ENCODE measurements at places on chromosomes 2 and 18. TPM values are rescaled to one million over a fixed set of nuclear protein-coding genes. Genes with fewer than 3 reads are reported as not detected.

Gene FAM237A
- total RNA-seq: not detected

Gene GPR45
- not detected for total RNA-seq

Gene BUB1
- total RNA-seq: 5.8 TPM

Gene POTEI
- total RNA-seq: not detected

Gene ATOH8
- total RNA-seq: 29.5 TPM

Gene DSC2
- total RNA-seq: 0.09 TPM

Gene SERPINB13
- not detected for total RNA-seq

Gene GAL3ST2
- 0.09 TPM for total RNA-seq

Gene TTC32
- 8.5 TPM for total RNA-seq

Gene NAPG
- total RNA-seq: 20.2 TPM

Gene ASAP2
- 20.1 TPM for total RNA-seq

Gene TBR1
- not detected for total RNA-seq

Gene FOXI3
- total RNA-seq: not detected

Gene GTF3C2
- total RNA-seq: 13.7 TPM

Gene PAX8
- total RNA-seq: 0.43 TPM

Gene SEPTIN10
- total RNA-seq: 101 TPM

Gene FKBP1B
- total RNA-seq: 10.3 TPM

Gene IL36RN
- not detected for total RNA-seq

Gene TAF4B
- 1.8 TPM for total RNA-seq

Gene OSBPL6
- total RNA-seq: 0.52 TPM

Gene RAB31
- total RNA-seq: 28.8 TPM

Gene FTCDNL1
- 1.2 TPM for total RNA-seq

Gene ACTR3
- total RNA-seq: 240 TPM

Gene MAB21L4
- not detected for total RNA-seq

Gene LCT
- total RNA-seq: 0.09 TPM

Gene TEKT4
- total RNA-seq: not detected

Gene CCBE1
- total RNA-seq: 24.9 TPM

Gene AFTPH
- total RNA-seq: 22.9 TPM

Gene IL1F10
- not detected for total RNA-seq

Gene HTR2B
- total RNA-seq: 13.4 TPM

Gene PLEKHH2
- total RNA-seq: 4.4 TPM

Gene MYCN
- total RNA-seq: not detected

Gene KANSL1L
- total RNA-seq: 14.5 TPM

Gene NLRC4
- total RNA-seq: not detected

Gene ANO7
- total RNA-seq: 0.63 TPM

Gene RAB6C
- not detected for total RNA-seq

Gene ZNF804A
- 4.7 TPM for total RNA-seq

Gene EPHA4
- total RNA-seq: 3.0 TPM

Gene TSN
- total RNA-seq: 35.3 TPM

Gene HSPE1
- total RNA-seq: 102 TPM

Gene ABCG5
- not detected for total RNA-seq

Gene TMEM247
- not detected for total RNA-seq

Gene ANKRD36B
- 21.1 TPM for total RNA-seq

Gene SP9
- not detected for total RNA-seq

Gene EIF2AK3
- 24.5 TPM for total RNA-seq

Gene RGPD4
- total RNA-seq: not detected

Measured in bronchial smooth muscle cell (primary cell).